ENCODE measurements at places on chromosomes 12 and 14.

DNA sequence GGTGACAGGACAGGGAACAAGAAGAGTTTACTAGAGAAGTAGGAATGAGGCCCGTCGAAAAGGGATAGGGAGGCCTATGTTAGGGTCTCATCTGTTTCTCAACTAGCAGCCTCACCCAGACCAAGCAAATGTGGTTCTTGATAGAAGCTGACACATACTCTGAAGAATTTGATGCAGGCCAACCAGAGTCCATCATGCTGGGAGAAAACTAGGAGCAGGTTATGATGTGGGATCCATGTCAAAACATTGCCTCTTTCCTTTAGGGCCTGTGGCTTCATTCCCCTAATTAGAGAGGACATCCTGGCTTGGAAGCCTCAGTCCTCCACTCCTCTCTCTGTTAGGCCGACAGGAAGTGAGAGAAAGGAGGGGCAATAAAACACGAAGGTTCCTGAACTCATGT lies 122.8 kb downstream of the NTF3 start:
- no peak for DNase-seq

GRCh38 chr12:109777544-109777943 lies 55.7 kb downstream of the TRPV4 start:
- peak; percentile 77 for DNase-seq

GRCh38 chr12:122399592-122400373 lies 22.7 kb downstream of the CLIP1 start:
- peak; percentile 79 for DNase-seq

GRCh38 chr12:46127656-46128055 lies 137.3 kb upstream of the SCAF11 start:
- DNase-seq, result no peak

- no peak for DNase-seq
Measured at GRCh38 chr12:77814386-77814785, 16.3 kb upstream of the NAV3 start.
